ENCODE measurements at places on chromosomes 1 and 21.

- no peak for DNase-seq
Measured at GRCh38 chr1:29664711-29665110, 428.4 kb downstream of the PTPRU start.

- DNase-seq: no peak
Measured at GRCh38 chr21:42381347-42381984, 14.4 kb downstream of the TMPRSS3 start.

DNA sequence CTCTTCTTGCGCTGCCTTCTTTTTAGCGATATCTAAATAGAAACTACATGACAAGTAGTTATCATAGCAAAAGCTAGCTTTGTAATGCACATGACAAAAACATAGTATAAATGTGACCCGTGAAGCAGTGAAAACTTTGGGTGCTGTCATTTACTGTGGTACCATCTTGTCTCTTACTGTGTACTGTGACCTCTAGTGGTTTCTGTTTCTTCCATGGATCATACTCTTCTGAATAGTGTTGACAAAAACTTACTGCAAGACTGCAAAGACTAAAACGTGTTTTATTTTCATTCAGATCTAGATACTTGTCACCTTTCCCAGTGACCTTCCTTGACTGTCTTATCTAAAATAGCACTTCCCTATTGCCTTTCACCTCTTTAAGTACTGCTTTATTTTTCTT lies 6.1 kb downstream of the RLF start:
- DNase-seq: no peak

DNA sequence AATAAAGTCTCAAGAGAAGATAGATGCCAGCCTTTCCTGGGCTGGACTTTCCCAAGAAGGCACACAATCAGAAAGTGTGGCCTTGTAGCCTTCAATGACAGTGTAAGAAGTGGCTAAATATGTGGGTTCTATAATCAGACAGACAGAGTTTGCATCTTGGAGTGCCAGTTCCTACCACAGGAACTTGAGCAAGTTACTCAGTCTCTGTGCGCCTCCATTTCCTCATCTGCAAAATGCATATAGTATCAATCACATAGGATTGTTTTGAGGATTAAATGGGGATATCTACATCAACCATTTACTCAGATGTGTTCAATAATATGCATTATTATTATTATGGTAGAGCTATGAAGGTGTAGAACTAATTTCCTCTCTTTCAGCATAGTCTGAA lies 176.8 kb upstream of the PTBP2 start:
- no peak for DNase-seq

GRCh38 chr1:198671136-198671535 lies 32.3 kb downstream of the PTPRC start:
- no peak for DNase-seq

GRCh38 chr21:36428761-36429432 lies 43.7 kb downstream of the CHAF1B start:
- DNase-seq: no peak

GRCh38 chr1:162177126-162177525 lies 107.6 kb downstream of the NOS1AP start:
- DNase-seq: no peak

DNA sequence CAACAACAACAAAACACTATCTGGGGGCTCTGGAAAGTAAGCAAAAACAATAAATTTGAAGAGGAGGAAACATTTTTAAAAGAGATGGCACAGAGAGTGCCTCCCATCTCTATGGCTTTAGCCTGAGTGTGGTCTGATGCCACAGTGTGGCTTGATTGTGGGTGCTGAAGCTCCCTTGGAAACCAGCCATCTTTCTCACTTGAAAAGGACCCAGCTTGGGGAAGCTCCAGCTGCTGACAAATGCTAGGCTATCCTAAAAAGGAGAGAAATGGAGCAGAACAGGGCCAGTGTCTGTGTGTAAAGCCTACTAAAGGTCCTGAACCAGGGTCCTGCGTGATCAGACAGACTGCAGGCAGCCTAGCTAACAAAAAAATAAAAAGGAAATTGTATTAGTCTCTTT lies 642.0 kb upstream of the PTBP2 start:
- no peak for DNase-seq

GRCh38 chr1:193539731-193540459 lies 353.5 kb upstream of the B3GALT2 start:
- no peak for DNase-seq

- no peak for DNase-seq
Measured at GRCh38 chr1:186272486-186272885, 102.6 kb downstream of the TPR start.

DNA sequence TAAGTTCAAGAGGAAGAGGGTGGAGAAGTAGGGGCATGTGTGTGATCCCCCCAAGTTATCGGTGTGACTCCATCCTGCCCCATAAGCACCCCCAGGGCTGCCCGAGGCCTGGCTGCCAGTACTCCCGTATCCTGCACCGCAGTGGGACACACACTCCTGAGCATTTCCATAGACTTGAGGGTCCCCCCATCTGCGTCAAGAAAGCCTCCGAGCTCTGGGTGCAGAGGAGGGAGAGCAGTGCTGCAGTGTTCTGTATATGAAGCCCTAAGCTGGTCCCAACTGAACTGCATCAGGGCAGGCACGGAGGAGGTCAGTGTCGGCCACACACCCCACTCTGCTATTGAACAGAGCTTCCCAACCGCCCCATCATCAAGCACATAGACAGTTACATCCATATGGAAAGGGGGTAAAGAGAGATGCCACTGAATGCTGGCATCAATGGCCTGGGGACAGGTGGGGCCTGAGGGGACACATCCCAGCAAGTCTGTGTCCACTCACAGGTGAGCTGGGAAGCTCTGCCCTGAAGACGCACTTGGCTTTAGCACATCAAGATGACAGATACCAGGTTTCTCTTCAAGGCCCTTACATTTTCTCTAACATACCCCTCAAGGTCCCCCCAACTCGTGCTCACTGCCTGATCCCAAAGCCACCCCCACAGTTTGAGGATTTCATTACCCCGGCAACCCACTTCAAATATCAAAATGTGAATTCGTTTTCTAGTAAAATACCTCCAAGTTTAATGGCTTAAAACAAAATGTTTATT lies 64.3 kb downstream of the EVA1C start:
- DNase-seq: no peak

DNA sequence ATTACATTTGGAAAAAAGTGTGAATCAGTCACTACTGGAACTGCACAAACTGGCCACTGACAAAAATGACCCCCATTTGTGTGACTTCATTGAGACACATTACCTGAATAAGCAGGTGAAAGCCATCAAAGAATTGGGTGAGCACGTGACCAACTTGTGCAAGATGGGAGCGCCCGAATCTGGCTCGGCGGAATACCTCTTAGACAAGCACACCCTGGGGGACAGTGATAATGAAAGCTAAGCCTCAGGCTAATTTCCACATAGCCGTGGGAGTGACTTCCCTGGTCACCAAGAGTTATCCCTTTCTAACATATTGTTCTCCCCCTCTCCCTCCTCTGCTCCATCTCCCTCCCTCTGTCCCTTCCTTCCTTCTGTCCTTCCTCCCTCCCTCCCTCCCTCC lies 47.7 kb upstream of the RHOU start:
- no peak for DNase-seq

GRCh38 chr21:20108016-20108415 lies 890.2 kb upstream of the NCAM2 start:
- no peak for DNase-seq

DNA sequence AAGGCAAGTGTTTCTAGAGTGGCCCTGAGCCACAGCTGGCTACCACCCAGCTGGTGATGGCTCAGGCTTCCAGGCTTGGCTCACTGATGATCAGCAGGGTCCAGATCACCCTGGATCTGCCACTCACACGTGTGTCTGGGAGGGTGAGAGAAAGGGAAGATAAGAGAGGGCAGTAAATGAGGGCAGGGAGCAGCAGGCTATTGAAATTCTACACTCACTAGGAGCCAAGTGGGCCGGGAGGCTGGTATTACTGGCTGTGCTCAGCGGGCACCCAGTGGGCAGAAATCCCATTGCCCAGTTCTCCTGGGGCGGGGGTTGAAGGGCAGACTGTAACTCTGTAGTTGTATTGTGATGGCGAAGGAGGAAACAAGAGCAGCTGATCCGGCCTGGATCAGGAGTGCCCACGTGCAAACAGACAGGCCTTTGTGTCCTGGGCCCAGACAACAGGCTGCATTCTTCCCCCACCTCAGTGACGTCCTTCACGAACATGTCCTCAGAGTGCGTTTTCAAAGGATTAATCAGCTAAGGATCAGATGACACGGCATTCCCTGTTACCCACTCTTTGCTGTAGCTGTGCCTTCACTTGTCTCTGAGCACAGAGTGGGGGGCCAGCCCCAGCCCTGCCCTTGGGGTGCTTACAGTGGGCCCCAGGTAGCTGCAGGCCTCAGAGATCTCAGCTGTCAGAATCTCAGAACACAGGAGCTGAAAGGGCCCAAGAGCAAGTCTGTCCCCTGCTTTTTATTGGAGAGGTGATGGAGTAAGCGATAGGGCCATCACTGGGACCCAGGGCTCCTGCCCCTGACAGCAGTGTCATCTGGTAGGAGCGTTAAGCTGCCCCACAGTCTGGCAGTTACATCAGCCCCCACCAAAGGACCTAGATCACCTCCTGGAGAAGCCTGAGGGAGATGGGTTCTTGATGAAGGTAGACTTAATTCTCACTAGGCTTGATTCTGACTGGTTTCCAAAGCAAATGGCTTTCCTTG lies 60.5 kb downstream of the ATP1A1 start:
- DNase-seq: no peak

GRCh38 chr1:59409549-59409948 lies 112.7 kb downstream of the FGGY start:
- no peak for DNase-seq

DNA sequence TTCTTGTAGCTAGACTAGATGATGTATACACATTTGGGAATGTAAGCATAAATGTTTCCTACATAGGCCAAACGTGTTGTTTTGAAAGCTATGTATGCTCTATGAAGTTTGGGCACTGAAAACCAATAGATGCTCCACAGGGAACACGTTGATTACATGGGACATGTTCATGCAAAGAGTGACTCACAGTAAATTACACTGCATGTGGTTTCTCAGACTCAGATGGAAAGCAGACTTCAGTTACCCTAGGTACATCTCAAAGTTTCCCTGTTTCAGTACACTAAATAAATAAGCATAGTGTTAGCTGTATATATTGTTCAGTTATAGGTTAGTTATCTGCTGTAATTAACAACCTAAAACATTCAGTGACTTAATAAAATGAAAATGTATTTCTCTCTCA lies 301.9 kb upstream of the RUNX1 start:
- DNase-seq: no peak

GRCh38 chr1:176374967-176375569 lies 87.9 kb upstream of the PAPPA2 start:
- DNase-seq: peak; percentile 32

DNA sequence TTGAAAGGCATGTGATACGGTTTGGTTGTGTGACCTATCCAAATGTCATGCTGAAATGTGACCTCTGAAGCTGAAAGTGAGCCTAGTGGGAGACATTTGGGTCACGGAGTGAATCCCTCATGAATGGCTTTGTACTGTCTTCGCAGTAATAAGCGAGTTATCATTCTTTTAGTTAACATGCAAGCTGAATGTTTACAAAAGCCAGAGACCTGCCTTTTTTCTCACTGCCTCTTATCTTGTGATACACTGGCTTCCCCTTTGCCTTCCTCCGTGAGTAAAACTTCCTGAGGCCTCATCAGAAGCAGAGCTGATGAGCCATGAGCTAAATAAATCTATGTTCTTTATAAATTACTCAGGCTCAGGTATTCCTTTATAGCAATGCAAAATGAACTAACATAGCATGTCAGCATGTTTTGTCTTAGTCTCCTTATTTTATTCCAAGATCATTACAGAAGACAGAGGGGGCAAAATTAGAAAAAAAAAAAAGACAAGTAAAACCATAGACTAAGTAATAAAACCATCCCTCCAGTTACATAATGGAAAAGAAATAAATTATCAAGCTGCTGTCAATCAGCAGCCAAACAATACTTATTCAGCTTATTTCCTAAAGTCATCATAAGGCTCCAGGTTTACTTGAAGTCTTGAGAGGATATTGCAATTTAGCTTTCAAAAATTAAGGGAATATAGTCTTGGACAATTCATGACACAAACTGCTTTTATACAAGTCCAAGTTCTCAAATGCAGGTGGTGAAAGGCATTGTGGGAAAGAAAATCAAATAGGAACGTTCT lies 12.1 kb downstream of the RGS18 start:
- DNase-seq: peak; percentile 17

GRCh38 chr21:35504277-35504676 lies 455.2 kb upstream of the RUNX1 start:
- no peak for DNase-seq

GRCh38 chr1:114976891-114977290 lies 52.7 kb upstream of the TSHB start:
- DNase-seq: no peak

DNA sequence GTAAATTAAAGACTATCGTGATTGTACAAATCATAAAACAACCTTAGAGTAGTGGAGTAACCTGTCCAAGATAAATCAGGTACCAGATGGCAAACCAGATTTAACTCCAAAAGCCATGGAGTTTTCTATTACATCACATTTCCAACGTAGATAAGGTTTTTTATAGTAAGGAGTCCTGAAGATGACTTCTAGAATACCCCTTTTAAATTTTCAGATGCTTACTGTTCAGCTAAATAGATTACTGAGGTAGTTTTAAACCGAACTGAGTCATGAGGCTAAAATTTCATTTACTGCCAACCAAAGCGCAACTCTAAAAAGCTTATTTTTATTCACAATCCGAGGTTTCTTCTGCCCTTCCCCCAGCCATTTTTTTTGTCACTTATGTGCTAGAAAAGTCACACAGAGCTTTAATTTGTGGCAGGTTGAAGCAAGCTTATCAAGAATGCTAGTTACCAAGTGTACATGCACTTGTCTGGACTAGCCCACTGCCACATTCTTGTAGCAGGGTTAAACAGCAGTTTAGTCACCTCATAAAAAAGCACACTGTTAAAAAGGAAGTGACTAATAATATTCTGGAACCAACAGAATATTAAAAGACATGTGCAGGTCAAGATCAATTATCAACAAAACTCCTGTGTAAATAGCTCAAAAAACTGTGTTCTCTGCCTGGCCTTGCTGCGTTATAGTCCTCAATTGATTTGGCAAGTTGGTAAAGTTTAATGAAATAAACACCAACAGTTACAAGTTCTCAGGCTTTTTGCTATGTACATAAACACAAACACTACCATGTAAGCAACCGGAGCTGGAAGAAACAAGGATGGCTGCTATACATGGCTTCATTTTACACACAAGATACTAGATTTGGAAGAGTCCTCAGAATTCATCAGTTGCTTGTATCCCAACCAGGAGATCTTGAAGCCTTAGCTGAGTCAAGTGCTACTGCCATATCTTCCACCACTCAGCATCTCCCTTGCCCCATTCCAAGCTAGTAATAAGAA lies 180.3 kb upstream of the DMRTA2 start:
- DNase-seq: peak; percentile 23
